Erythroblast (primary cell): ENCODE measurements at places on chromosomes 7 and 10.

- DNase-seq = no peak
Observed at GRCh38 chr10:88270871-88271713, 312.0 kb downstream of the RNLS start.

- peak; percentile 75 for DNase-seq
Observed at GRCh38 chr7:12674861-12675260, 12.6 kb upstream of the ARL4A start.

DNA sequence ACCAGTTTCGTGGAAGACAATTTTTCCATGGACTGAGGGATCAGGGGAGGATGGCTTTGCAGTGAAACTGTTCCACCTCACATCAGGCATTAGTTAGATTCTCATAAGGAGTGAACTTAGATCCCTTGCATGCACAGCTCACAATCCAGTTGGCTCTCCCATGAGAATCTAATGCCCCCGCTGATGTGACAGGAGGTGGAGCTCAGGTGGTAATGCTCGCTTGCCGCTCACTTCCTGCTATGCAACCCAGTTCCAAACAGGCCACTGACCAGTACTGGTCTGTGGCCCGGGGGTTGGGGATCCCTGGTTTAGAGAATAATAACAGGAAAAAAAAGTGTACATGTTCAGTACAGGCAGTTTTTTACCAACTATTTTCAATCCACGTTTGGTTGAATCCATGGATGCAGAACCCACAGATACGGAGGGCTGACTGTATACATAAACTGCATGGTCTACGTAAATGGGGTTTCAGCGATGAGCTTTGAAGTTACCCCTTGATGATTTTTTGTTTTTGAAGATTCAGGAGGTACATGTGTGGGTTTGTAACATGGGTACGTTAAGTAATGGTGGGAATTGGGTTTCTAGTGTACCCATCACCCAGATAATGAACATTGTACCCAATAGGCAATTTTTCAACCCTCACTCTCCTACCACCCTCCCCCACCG lies 24.5 kb downstream of the OGDH start:
- DNase-seq = no peak

GRCh38 chr10:74944205-74944604 lies 117.8 kb downstream of the KAT6B start:
- no peak for DNase-seq

GRCh38 chr10:129131457-129132132 lies 335.4 kb upstream of the MGMT start:
- DNase-seq = no peak

- DNase-seq = no peak
Observed at GRCh38 chr10:117462816-117463544, 79.6 kb upstream of the EMX2 start.

DNA sequence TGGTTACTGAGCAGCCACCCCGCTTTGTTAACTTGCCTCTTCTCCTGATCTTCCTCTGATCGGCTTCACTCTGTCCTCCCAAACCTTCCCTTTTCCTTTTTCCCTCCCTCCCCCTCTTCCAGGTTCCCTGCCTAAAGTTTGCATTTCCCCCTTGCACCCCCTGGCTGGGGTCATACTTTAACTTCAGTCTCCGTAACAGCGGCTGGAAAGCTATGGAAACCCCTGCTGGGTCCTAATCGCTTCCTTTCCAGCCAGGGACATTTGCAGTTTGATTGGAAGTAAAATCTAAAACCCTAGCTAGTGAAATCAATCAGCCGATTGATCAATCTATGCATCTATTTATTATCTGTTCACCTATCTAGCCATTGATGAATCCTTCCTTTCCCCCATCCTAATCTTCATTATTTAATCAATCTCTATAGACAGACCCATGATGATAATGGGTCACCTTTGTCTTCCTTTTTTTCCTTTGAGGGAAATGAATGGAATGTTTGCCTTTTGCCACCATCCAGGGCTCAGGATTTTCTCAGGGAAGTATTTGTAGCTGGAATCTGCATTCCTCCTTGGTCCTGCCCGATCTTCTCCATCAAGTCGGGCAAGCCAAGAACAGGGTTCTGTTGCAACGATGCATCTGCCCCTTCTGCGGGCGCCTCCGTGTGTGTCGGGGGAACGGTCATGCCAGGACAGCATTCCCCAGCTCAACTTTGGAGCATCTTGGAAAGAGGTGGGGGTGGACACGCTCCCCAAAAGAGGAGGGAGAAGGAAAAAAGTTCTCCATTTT lies 8.8 kb downstream of the GATA3 start:
- DNase-seq = no peak

GRCh38 chr10:7121154-7121797 lies 289.6 kb downstream of the SFMBT2 start:
- peak; percentile 64 for DNase-seq

GRCh38 chr7:133367561-133367960 lies 114.7 kb downstream of the EXOC4 start:
- DNase-seq = no peak

DNA sequence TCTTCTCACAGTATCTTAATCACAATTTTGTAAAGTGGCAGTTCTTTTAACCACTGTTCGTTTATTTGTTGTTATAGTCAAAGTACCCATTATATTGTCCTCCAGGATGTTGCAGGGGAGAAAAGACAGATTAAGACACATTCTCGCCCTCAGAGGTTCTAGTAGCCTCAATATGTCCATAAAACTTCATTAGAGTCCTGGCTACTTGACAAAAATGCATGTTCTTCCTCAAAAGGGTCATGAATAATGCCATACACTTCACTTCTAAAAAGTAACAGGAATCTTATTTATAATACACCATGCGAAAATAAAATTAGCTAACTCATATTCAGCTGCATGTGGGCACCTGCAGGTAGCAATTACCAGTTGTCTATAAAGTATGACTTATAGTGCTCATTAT lies 109.3 kb upstream of the ANK3 start:
- no peak for DNase-seq
